ENCODE measurements at places on chromosomes 13 and 19.
A peak's percentile ranks its signal among the peaks of the same experiment; 100 is the strongest.

DNA sequence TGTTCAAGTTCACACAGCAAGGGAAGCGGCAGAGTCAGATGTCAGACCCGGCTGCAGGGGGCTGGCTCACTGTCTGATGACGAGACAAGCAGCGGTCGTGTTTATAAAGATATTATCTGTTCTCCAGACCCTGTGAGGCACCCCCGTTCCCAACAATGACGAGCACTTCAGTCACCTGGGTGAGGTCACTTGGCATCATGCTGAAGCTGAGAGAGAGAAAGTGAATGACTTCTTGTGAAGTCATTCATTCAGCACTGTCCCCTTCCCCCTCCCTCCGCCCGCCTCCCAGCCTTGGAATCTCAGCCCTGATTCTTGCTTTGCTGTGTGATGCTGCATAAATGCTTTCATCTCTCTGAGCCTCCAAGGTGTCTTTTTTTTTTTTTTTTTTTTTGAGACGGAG is 4.9 kb upstream of the LYPD3 start:
- peak; percentile 64 for DNase-seq

- DNase-seq, result no peak
Measured at GRCh38 chr13:69264362-69265334, 843.0 kb upstream of the ATXN8OS start.

DNA sequence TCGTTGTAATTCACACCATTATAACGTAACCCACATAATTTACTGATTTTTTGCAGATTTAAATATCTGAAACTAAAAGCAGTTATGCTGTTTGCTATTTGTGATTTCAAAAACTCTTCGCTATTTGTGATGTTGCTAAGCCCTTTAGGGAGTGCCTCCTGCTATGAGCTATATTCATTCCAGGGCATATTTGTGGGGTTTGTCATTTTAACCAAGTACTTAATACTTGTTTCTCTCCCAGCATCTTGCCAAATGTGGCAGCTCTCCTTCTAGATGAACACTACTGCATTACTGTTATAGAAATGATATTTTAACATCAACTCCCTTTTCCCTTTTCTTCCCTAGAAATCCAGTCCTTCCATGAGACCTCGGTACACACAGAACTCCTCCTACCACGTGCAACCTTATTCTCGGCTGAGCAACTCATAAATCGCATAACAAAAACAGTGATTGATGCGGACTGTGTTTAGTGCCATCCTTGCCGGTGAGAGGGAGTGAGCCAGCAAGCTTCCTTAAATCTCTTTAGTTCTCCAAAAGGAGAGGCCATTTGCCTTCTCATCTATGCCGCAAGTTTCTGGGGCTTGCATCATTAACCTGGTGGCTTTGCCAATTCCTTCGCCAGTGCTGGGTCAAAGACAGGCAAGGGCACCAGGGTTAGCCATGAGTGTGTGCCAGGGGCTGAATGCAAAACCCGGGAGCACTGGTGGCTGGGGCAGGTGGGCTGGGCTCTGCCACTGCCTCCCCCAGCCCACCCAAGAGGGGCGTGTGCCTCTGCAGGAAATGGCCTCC is 33.4 kb downstream of the RFX2 start:
- DNase-seq, result peak; percentile 96

GRCh38 chr19:1699386-1699785 is 47.0 kb upstream of the TCF3 start:
- no peak for DNase-seq

- no peak for DNase-seq
Measured at GRCh38 chr13:38703255-38703654, 16.4 kb downstream of the FREM2 start.

GRCh38 chr13:24192057-24192810 is 31.7 kb downstream of the SPATA13 start:
- no peak for DNase-seq

- no peak for DNase-seq
Measured at GRCh38 chr13:28012896-28013295, 24.4 kb upstream of the URAD start.

GRCh38 chr13:76293751-76294150 is 592.5 kb downstream of the KCTD12 start:
- no peak for DNase-seq

GRCh38 chr13:48783181-48783630 is 129.5 kb downstream of the CYSLTR2 start:
- DNase-seq, result peak; percentile 95

DNA sequence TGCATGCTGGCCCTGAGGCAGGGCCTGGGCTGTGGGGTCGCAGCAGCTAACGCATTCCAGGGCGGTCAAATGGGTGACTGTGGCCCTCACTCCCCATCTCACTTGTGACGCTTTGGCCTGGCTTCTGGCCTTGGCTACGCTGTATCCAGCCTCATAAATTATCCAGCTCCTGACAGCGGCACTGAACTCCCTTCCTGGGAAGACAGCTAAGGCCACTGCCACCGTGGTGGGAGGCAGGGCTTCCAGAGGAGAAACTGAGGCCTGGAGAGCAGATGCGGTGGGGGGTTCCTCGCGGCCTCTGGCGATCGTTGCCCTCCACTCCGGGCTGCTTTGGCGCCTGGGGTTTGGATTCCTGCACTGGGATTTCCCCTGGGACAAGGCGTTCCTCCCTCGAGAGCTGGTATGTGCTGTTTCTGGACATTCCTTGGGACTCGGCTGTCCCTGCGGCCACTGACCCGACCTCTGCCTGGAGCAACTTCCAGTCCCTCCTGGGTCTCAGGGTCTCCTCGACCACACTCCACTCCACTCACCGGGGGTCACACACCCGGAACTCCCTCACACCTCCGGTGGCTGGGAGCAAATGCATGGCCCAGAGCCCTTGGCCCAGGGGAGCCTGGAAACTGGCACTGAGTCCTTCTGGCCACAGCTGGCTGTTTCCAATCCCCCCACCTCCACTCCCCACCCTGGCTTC is 3.4 kb downstream of the TBXA2R start:
- peak; percentile 20 for DNase-seq

DNA sequence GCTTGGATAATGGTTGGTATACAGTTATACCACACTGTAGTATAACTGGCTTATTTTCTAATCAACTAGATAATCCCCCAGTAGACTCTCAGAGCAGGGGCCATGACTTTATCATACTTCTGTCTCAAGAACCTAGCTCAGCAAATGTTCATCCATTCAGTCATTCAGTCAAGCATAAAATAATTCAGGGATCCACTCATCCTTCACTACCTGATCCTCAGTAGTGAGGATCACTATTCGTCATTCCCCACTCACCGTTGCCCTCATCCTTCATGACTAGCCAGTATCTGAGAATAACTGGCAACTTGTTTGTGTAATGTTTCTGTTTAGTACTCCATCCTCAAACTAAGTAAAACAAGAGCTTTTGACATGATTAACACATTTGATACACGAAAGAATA is 77.6 kb downstream of the TSC22D1 start:
- no peak for DNase-seq

GRCh38 chr19:46787040-46787330 is 1.4 kb downstream of the SLC1A5 start:
- DNase-seq, result no peak

DNA sequence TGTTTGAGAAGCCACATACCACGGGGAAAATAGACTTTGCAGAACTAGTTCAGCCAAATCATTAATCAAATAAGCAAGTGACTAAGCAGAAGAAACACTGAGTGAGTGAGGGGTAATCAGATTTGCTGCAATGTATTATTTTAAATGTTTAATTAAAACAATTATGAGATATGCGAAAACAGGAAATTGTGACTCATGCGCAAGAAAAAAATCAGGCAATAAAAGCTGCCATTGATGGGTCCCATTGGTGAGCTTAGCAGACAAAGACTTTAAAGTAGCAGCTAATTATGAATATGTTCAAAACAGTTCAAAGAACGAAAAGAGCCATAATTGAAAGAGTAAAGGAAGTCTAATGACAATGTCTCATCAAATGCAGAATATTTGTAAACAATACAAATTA is 644.1 kb downstream of the GPC5 start:
- no peak for DNase-seq

- peak; percentile 75 for DNase-seq
Measured at GRCh38 chr13:30463787-30464495, 1.8 kb downstream of the HMGB1 start.

DNA sequence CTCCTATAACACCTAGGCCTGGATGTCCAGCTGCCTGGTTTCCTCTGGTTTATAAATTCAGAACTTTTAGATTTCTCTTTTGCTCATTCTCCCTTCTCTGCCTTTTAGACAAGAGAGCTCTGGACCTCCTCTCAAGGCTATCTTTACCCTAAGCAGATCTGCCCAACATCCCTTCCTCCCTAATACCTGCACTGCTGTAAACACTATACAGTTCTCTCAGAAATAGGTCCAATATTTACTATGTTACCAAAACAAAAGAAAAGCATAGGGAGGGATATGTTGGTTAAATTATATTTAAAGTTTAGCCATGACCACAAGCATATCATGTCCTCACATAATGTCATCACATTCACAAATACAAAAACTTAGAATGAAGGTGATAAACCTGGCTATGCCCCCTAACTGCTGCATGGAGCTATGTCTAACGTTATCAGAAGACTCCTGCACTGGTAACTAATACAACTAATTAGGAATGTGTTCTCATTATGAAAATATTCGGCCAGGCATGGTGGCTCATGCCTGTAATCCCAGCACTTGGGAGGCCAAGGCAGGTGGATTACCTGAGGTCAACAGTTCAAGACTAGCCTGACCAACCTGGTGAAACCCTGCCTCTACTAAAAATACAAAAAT is 18.0 kb downstream of the KPNA3 start:
- DNase-seq, result no peak

- DNase-seq, result peak; percentile 69
Measured at GRCh38 chr19:47863514-47863936, 4.5 kb downstream of the TPRX2 start.

- no peak for DNase-seq
Measured at GRCh38 chr13:28299916-28300315, 161.6 kb downstream of the PAN3 start.

- no peak for DNase-seq
Measured at GRCh38 chr13:57629391-57629804, 2.1 kb upstream of the PCDH17 start.

- DNase-seq, result peak; percentile 96
Measured at GRCh38 chr13:30898678-30899241, 7.3 kb upstream of the MEDAG start.

GRCh38 chr13:44819772-44820171 is 169.5 kb downstream of the NUFIP1 start:
- peak; percentile 42 for DNase-seq

GRCh38 chr19:33506498-33506897 is 15.1 kb downstream of the PEPD start:
- DNase-seq, result no peak

DNA sequence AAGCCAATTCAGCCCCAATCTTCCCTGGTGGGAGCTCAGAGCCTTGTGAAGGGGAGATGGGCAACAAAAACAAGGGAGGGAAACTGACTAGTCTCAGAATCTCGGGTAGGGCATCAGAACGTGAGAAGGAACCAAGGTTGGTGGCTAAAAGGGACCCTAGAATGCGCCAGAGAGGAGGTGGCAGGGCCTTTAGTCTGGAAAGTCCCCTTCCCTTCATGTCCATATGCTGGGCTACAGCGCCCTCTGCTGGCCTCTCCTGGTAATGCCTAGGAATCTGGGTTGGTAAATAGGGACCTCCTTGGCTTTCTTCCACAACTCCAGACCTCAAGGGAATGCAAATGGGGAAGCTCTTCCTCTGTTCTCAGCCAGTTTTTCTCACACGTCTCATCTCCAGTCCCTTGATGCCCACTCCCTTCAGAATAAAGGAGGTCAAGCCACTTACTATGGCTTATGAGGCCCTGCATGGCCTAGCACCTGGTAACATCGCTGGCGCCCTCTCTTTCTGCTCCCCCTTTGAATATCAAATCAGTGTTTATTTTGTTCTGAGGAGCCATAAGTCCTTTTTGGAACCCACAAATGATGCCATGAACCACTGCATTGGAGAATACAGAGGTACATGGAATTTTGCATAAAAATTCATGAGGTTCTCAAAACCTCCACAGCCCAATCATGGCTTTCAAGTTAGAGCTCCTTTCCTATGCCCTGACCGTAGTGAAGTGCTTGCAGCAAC is 1.4 kb upstream of the CCDC97 start:
- peak; percentile 91 for DNase-seq

DNA sequence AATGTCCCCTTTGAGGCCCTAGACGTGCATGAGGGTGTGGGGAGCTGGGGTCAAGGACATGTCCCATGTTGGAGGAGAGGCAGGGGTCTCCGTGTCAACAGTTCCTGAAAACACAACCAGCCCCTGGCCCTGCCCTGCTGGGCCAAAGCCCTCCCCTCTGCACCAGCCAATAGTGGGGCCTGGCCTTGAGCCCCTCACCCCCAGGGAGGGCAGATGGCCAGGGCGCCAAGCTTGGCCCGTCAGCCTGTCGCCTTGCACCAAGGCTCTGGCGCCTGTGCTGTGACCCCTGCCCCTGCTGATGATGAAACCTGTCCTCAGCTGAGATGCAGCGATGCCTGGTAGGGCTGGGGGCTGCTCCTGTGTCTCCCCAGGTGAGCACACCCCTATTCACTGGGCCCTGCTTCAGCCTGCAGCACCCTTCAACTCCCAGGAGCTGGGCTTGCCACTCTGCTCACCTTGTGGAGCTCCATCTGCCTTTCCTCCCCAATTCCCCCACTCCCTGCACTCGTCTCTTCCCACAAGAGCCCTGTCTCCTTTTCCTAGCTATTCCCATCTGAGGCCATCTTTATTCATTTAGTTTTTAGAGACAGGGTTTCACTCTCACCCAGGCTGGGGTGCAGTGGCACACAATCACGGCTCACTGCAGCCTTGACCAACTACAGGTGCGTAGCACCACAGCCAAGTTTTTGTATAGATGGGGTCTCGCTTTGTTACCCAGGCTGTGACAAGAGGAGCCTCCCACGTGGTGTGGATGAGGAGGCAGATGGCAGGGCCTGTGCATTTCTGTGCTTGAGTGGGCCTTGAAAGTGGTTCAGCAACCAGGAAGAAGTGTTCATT is 2.1 kb upstream of the HAMP start:
- DNase-seq, result no peak

GRCh38 chr19:35928507-35928906 is 7.7 kb upstream of the LRFN3 start:
- DNase-seq, result no peak

DNA sequence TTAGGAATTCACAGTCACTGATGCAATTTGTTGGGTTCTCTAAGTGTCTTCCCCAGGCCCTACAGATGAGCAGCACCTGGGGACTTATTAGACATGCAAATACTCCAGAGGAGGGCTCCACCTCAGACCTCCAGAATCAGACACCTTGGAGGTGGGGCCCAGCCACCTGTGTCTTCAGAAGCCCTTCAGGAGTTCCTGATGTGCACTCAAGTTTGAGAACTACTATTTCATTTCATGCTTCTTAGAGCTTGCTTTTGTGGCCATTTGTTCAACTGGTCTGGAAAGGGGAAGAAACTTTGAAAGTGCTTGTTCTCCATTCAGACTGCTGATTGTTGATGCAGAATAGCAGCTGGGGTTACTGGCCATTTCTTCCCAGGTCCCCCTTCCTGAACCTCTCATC is 472.0 kb downstream of the COG6 start:
- no peak for DNase-seq

- DNase-seq, result no peak
Measured at GRCh38 chr13:67619351-67619994, 389.3 kb upstream of the PCDH9 start.

- DNase-seq, result peak; percentile 62
Measured at GRCh38 chr13:20461860-20462532, 63.7 kb downstream of the CRYL1 start.
